ENCODE measurements at places on chromosomes 3 and 15.

GRCh38 chr3:11606090-11606784, 37.5 kb downstream of the VGLL4 start:
- DNase-seq = no peak

DNA sequence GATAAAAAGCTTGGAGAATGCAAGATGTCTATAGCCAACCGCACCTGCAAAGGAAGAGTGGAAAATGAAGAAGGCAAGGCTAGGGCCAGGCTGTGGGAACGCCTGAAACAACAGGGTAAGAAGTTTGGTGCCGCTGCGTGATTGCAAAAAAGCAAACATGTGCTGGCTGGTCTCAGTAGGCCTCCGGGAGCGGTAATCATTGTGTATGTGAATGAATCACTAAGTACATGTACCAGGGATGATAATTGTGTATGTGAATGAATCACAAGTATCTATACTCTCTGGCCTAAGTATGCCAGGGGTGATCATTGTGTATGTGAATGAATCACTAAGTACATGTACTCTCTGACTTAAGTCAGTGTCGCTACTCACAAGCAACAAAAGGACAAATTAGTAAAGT, 40.3 kb upstream of the PARL start:
- DNase-seq = no peak

GRCh38 chr15:80317389-80318182, 65.6 kb upstream of the CTXND1 start:
- DNase-seq = peak; percentile 12

DNA sequence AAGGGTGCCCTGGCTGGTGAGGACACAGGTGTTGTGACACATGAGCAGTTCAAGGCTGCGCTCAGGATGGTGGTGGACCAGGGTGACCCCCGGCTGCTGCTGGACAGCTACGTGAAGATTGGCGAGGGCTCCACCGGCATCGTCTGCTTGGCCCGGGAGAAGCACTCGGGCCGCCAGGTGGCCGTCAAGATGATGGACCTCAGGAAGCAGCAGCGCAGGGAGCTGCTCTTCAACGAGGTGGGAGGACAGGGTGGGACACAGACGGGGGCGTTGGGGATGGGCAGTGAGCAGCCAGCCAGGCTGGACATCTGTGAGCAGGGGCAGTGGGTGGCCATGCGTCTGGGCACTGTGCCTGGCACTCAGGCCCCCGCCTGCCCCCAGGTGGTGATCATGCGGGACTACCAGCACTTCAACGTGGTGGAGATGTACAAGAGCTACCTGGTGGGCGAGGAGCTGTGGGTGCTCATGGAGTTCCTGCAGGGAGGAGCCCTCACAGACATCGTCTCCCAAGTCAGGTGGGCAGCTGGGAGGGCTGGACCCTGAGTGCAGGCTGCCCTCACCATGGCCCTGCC, 10.3 kb downstream of the ANKRD63 start:
- DNase-seq = no peak

GRCh38 chr3:161409858-161410257, 38.5 kb upstream of the SPTSSB start:
- peak; percentile 11 for DNase-seq

DNA sequence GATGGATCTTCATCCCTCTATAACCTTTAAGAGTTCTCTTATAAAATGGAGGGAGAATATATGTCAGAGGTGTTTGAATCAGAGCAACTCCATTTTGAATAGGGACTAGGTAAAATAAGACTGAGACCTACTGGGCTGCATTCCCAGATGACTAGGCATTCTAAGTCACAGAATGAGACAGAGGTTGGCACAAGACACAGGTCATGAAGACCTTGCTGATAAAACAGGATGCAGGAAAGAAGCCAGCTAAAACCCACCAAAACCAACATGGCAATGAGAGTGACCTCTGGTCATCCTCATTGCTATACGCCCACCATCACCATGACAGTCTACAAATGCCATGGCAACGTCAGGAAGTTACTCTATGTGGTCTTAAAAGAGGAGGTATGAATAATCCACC, 211.0 kb downstream of the GBE1 start:
- peak; percentile 4 for DNase-seq

- peak; percentile 12 for DNase-seq
These were observed 631.6 kb upstream of the KCNMB2 start for GRCh38 chr3:177904621-177905020.

DNA sequence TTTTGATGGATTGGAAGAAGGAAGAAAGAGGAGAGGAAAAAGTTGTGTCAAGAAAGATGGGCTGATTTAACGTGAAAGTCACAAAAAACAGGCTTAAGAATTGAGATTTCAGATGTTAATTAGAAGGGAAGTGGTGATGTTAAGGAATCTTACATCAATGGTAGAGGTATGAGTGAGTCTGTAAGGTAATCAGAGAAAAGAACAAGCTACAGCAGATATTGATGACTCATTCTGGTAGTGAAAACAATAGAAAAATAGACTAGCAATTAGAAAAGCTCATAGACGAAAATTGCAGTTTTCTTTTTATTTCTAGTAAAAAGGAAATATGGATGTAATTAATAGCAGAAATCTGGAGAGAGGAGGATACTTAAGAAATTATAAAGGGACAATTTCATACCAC, 559.6 kb downstream of the MCTP2 start:
- no peak for DNase-seq

- DNase-seq = peak; percentile 56
These were observed 51.0 kb upstream of the EIF1B start for GRCh38 chr3:40258555-40258954.
